ENCODE measurements at places on chromosomes 5 and 9.

DNA sequence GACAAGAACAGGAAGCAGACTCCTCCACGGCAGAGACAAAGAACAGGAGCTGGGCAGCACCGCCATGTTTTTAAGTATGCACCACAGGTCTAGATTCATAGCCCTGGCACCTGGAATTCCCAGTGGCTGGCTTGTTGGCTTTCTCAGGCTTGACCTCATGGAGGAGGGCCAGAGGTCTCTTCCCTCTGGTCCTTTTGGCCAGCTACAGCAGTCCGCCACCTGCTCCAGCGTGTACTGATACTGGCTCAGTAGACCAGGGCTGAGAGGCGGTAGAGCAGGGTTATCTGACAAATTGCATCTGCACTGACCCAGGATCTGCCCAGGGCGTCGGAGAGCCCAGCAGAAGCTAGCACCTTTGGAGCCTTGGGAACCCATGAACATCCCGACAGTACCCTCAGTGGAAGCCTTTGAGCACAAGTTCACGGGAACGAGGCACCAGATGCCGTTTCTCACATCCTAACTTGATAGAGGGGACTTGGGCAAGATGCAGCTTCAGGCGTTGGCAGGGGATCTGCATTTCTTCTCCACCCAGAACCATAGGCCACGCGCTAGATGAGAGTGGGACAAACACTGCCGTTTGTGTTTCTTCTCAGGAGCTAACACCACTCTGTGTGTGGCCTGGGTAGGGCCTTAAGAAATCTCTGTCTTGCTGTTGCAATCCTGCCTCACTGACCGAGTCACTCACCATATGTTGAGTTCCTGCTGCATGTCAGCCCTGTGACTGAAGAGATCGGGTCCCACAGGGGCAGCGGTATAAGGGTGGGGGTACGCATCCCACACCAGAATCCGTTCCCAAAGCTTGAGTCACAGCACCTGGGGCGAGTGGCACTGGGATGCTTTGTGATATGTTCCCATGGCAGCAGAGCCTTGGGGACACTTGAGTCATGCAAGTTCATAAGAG is 90.3 kb upstream of the OTULINL start:
- DNase-seq, result no peak

DNA sequence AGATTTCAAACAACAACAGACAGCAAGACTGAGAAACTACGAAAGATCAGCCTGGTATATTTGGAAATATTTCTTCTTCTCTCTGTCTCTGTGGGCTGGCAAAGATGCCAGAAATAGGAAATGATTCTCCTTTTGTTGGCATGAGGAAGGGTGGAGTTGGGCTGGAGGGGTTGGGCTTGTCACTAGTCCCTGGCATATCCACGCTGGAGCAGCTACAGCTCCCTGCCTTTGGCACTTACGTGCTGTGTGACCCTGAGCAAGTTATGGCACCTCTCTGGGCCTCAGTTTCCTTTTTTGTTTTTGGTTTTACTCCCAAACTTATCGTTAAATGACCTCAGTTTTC is 354 bp upstream of the KCNMB1 start:
- no peak for DNase-seq

DNA sequence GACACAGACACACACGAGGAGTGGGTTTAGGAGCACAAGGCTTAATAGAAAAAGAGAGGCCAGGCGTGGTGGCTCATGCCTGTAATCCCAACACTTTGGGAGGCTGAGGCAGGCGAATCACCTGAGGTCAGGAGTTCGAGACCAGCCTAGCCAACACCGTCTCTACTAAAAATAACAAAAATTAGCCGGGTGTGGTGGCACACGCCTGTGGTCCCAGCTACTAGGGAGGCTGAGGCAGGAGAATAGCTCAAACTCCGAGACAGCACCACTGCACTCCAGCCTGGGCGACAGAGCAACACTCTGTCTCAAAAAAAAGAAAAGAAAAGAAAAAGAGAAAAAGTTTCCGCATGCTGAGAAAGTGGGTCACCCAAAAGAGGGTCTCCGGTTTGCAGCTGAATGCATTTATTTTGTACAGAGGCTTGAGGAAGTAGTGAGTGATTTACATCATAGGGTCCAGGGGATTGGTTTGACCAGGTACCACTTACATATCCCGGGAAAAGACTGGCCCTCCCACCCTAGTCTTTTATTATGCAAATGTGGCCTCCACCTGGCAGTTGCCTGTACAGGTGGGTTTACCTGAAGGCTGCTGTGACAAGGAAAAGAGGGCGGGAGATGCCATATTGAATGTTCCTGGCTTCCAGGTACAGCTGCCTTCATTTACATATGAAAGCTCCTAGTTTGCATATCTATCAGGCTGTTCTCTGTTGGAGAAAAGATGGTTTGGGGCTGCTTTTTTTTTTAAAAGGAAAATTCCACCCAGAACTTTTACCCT is 366.2 kb upstream of the GRAMD2B start:
- DNase-seq, result no peak

DNA sequence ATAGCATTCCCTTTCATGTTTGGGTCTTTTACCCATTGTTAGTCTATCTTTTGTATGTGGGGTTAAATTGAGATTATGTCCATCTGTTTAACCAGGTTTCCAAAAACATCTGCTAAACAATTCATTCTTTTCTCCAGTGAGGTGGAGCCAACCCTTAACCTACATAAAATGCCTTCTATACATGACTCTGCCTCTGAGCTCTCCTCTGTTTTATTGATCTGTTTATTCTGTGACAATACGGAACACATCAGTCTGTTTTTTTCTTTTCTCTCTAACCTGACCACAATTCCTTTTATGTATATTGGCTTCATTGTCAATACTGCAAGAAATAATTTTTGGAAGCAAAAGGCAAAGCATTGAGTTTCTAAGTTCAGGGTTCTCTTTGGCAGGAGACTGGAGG is 9.9 kb upstream of the ARL15 start:
- no peak for DNase-seq

DNA sequence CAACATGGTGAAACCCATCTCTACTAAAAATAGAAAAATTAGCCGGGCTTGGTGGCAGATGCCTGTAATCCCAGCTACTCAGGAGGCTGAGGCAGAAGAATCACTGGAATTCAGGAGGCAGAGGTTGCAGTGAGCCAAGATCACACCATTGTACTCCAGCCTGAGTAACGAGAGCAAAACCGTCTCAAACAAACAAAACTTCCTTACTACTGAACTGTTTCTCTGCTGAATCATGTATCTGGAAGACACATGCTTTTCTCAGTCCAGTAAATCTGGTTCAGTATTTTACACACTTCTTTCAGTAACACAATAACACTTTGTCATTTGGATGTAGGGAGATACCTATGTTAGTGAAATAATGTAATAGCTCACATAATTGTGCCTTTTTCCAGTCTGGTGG is 7.9 kb downstream of the TRMT10B start:
- no peak for DNase-seq

DNA sequence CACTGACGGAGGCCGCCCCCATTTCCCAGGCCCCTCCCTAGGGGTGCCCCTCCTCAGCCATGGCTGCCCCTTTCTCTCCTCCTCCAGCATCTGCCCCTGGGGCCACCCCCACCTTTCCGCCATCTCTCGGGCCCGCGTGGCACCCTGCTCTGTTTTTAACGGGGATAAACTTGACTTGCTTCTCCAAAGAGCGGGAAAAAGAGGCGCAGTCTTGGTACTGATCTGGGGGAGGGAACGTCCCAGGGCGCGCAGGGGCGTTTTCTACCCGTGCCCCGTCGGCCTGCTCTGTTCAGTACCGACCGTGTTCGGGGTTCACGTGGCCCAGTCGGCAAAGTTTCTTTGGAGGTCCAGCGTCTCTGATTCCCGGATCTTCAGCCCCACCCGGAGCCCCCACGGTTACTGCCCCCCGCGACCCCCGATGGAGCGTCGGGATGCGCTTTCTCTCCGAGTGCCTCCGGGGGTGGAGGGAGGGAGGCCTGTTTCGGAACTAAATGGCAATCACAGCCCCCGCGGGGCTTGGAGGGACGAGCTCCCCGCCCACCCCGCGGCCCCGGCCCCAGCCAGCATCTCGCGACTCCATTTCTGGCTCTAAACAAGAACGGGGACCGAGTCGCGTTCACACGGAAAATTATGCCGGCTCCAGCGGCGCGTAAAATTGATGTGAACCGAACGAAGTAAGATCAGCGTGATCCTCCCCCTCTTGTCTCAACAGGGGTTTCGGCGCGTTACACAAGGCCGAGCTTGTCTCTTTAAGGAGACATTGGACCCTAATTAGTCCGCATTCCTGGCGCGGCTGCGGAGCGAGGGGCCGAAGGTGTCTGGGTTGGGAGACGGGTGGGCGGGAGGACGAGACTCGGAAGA is 1.1 kb upstream of the TLE4 start:
- peak; percentile 25 for DNase-seq

DNA sequence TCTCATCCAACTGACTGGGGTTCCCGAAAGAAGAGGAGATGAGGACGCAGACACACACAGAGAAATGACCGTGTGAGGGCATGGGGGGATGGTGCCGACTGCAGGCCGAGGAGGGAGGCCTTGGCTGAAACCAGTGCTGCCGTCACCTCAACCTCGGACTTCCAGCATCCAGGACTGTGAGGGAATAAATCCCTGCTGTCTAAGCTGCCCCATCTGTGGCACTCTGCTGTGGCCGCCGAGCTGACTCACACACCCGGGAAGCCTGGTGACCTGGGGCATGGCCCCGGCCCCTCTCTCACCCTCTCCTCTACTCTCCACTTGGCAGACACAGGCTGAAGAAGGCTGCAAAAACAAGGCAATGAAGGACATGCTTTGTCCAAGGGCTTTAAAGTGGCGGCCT is 4.4 kb upstream of the COL5A1 start:
- no peak for DNase-seq

GRCh38 chr9:123164285-123164684 is 104.1 kb downstream of the STRBP start:
- no peak for DNase-seq

DNA sequence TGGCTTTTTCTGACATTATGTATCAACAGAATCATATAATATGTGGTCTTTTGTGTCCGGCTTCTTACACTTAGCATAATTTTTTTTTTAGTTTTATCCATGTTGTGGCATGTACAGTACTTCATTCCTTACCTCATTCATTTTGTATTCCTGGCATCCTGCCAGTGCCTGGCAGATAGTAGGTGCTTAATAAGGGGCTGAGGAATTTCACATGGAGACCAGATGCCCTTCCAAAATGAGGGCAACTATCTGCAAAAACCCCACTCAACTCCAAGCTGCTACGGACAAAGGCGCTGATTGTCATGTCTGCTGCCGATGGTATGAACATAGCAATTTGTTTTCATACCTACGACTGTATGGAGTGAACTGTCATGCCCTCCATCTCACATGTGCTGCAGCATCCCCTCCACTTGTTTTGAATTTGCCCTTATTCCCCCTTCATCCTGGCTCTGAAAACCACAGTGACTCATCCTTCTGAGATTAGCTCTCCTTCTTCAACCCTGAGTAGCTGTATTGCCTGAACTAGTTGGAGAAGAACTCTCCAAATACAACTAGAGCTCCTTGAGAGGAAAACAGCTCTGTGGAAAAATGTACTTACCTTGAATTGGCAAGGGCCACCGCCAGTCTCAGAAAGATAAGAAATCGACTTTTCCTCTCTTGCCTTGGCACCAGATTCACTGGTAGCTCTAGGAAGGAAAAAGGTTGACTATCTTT is 41.3 kb upstream of the FOXE1 start:
- no peak for DNase-seq

- no peak for DNase-seq
These were observed 576.9 kb downstream of the BNC2 start for GRCh38 chr9:16293610-16294009.

DNA sequence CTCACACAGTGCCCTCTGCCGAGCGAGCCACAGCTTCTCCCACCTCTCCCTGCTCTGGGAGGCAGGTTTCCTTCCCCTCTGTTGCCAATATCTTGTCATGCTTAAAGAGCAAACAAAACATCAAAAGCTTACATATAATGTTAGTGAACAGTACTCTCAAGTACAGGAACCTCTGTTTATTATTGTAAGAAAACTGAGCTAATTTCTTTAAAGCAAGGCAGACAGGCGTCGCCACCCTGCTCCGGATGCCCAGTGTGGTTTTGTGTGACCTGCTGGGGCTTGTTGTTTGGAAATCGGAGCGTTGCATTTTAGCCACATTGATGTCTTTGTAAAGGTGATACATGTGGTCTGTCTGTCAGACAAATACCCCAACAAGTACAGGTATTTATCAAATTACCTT is 401.4 kb upstream of the IRX1 start:
- no peak for DNase-seq

- no peak for DNase-seq
These were observed 76.7 kb downstream of the ANXA2R start for GRCh38 chr5:42963412-42963811.

- DNase-seq, result no peak
These were observed 48.3 kb upstream of the HRH2 start for GRCh38 chr5:175609526-175609925.

DNA sequence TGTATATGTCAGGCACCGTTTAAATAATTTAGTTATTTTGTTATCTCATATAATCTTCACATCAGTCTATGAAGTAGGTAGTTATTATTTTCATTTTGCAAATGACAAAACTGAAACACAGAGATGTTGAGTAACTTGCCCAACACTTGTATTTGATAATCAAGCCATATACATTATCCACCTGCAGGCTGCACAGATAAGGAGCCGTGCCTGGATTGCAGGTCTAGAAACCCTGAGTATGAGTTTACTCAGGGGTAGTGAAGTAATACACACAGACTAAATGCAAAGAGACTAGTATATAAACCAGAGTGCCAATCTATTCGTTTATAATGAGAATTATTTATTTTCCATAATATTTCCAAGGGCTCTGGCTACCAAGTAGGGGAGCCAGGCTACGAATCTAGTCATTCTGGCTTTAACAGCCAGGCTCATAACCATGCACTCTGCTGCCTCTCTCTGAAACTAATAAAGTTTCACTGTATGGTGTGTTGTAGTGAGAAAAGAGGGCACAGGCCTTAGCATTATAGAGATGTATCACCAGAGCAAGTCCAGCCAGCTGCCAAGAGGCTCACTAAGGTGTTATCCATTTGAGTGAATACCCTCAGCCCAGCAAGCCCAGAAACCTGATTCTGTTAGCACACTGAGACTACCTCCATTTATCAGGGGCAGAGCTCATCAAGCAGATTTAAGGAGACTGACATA is 4.5 kb downstream of the HEMGN start:
- no peak for DNase-seq

- no peak for DNase-seq
These were observed 29.0 kb upstream of the MYORG start for GRCh38 chr9:34405719-34406118.

DNA sequence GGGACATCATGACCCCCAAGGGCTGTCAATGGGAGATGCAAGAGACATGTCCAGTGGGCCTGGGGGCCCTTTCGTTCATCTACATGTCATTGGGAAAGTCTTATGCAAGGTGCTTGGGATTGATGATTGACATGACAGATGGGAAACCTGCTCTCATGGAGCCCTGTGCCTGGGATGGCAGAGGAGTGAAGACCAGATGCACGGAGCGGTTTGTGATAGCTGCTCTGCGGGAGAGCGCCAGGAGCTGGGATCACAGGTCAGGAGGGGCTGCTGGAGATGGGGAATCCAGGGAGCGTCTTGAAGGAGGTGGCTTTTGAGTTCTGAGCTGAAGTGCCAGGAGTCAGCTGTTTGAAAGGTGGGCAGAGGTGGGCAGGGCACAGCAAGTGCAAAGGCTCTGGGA is 104.3 kb downstream of the FGF18 start:
- no peak for DNase-seq

- no peak for DNase-seq
These were observed 21.0 kb downstream of the DBH start for GRCh38 chr9:133657120-133657661.
